ENCODE measurements at places on chromosomes 1 and 21.

DNA sequence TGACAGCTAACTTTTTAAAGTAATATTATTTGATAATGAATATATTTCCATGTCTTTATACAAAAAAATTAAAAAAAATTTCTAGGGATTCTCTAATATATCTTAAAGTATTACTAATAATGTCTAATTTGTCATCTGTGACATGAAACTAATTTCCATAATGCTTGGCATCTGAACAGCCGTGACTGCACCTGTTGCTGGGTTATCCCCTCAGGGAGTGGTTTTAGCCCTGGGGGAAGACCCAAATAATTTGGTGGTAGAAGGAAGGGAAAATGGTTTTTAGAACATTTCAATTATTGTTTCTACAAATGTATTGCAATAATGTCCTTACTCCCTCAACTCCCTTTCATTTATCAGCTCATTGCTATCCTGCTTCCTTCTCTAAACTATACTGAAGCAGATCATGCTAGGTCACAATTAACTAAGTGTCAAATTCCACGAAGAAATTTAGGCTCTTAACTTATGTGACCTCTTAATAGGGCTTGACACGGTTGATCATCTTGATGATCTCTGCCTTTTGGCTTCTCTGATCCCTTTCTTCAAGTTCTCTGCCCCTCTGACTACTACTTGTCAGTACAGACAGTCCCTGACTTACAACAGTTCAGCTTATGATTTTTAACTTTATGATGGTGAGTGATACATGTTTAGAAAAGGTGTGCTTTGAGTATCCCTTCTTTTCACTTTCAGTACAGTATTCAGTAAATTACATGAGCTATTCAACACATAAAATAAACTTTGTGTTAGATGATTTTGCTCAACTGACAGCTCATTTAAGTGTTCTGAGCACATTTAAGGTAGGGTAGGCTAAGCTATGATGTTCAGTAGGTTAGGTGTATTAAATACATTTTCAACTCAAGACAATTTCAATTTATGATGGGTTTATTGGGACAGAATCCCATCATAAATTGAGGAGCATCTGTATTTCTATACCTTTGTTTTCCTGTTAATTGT lies 26.4 kb upstream of the DPH5 start:
- DNase-seq: no peak

DNA sequence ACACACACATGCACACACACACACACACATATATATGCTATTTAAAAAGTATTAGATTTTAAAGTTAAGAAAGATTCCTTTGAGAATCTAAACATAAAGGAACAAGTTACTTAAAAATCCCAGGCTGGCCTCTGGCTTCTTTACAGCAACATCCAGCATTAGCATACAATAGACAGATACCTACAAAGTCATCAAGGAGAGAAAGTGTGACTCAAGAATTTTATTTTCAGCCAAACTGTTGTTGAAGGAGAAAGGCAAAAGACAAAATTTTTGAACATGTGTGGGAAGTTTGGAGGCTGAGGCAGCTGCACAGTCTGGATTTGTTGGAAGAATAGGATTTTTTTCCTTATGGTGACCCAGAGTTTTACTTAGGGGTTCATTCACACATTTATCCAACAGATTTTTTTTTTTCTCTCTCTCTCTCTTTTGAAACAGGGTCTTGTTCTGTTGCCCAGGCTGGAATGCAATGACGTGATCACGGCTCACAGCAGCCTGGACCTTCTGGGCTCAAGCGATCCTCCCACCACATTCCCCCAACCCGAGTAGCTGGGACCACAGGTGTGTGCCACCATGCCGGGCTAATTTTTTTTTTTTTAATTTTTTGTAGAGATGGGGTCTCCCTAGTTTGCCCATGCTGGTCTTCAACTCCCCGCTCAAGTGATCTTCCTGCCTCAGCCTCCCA lies 24.0 kb upstream of the SPOCD1 start:
- DNase-seq: no peak

DNA sequence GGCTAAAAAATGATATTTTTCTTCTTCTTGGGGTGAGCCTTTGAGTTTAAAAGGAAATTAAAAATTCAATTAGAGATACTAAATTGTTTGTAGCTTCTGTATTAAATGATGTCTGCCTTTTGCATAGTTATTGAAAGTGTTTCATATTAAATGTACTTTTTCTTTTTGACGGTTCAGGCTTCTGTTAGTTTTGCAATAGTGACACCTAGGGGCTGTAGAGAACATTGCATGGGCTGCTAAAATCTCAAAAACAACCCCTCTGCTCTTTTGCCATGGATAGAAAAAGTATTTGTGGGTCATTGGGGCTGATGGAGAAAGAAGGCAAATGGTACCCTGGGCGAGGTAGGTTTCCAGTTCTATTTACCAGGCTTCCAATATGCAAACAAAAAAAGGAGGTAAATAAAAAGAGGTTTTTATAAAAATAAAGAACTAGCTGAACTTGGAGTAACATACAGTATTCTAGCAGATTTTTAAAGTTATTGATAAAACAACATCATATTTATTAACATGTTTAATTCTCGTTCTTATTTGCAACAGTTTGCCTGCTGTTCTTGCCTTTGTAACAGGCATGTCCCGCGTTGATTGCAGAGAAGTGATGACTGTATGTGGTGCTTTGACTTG lies 115.4 kb upstream of the HOOK1 start:
- DNase-seq: no peak

DNA sequence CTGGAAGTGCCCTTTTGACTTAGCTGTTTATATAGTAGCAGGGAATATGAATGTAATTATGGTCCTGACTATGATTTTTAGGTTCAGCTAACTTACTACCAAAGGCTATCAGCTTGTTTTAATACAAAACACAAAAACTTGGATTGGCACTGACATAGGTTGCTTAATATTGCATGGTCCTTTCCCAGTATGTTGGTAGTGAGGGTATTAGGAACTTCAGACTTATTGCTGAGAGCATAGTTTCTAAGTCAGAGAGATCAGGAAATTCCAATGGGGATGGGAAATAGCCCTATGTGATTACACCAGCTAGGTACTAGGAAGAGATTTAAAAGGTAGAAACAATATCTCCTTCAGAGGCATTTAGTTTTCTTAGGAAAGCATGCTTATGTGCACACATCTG lies 7.7 kb downstream of the ARID1A start:
- no peak for DNase-seq

DNA sequence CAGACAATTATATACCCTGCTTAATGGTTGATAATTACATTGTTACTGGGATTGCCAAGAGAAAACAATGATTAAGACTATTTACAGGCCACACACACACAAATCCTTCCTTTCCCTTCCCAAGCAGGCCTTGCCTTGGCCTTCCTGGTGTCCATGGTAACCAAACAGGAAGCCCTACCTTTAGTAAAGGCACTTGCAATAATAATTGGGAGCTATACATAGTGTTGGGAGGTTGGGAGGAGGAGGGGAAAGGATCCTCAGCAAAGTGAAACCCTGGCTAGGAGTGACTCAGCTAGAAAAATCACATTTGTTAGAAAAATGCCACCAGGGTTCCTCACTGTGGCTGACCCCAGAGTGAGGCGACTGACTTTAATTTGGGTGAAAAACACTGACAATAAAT lies 122.3 kb upstream of the ADAR start:
- peak; percentile 60 for DNase-seq

GRCh38 chr1:160208557-160209320 lies 3.6 kb downstream of the PEA15 start:
- no peak for DNase-seq

DNA sequence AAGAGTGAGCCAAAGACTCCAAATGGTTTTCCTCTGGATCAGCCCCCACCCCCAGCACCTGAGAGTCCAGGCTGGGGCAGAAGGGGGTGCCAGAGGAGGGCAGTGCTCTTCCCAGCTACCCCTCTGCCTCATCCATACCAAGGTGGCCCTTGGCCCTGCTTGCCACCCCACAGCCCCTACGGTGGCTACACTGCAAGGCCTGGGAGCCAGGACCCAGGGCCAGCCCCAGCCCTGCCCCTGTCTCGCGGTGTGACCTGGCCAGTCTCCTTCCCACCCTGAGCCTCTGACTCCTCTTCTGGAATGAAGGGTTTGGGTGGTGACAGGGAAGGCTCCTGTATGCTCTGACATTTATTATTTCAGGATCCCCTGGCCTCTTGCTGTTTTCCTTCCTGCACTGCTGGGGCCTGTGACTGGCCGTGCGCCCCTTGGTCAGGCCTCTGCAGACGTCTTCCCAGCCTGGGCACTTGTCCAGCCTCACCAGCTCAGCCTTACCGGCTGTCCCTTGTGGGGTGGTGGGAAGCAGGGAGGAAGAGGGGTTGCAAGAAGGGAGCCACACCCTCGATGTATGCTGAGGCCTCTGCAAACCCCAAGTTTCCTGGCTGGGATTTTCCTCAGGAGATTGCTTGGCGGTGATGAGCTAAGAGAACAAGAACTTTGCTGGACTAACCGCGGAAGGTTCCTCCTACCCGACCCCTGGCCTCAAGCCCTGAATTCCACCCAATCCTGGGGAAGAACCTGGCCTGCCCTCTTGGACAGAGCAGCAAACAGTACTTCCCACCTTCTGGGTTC lies 13.5 kb downstream of the ASAP3 start:
- no peak for DNase-seq

- no peak for DNase-seq
These were observed 649.7 kb upstream of the NEGR1 start for GRCh38 chr1:72932025-72932424.

GRCh38 chr1:86435327-86435726 lies 11.4 kb downstream of the CLCA2 start:
- no peak for DNase-seq

- DNase-seq: no peak
These were observed 199.3 kb upstream of the TMEM51 start for GRCh38 chr1:14954210-14954609.

- DNase-seq: no peak
These were observed 8.7 kb upstream of the KCNK1 start for GRCh38 chr1:233605205-233605604.

DNA sequence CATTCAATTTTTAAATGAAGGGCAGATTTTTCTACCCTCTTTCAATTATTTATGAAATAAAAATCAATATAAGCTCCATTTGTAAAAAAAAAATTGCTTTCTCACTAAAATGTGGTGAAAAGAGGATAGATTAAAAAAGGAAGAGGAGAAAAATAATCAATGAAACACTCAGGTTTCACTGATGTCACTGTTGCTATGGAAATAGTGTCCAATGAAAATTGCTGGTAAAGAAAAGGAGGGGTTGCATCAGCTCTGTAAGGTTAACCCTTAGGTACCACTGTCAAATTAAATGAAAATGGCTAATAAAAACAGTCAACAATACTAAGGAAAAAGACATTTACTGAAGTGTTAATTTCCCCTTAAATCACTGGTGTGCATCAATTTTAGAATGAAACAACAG lies 91.6 kb upstream of the TTC39A start:
- no peak for DNase-seq

GRCh38 chr1:37647281-37647680 lies 12.6 kb upstream of the RSPO1 start:
- DNase-seq: no peak

GRCh38 chr1:83791821-83792437 lies 207.0 kb downstream of the TTLL7 start:
- DNase-seq: no peak

DNA sequence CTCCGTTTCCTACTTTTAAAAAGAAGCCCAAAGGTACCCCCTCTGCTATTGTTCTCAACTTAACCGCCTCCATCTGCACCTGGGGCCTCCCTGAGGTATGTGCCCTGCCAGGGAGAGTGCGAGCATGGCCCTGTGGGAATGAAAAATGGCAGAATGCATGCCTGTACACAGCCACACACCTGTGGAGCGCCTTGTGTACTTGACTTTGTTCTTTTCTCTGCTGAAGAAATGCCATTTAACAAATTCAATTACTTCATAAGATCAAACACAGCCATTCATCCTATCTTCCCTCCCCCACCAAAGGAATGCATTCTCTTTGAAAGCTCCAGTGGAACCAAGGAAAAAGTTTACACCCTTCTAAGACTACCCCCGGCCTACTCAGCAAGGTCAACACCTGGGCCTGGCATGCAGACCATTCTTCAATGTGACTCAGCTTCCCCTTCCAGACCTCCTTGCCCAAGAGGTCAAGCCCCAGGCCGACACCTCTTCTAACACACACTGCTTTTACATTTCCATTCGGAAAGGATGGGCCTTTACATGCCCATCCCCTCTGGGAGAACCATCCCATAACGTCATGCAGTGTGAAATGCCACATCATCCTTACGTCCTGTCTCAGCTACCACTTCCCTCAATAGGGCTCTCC lies 123.7 kb downstream of the SMYD2 start:
- DNase-seq: no peak

GRCh38 chr21:16389643-16390042 lies 659.9 kb downstream of the USP25 start:
- DNase-seq: no peak

DNA sequence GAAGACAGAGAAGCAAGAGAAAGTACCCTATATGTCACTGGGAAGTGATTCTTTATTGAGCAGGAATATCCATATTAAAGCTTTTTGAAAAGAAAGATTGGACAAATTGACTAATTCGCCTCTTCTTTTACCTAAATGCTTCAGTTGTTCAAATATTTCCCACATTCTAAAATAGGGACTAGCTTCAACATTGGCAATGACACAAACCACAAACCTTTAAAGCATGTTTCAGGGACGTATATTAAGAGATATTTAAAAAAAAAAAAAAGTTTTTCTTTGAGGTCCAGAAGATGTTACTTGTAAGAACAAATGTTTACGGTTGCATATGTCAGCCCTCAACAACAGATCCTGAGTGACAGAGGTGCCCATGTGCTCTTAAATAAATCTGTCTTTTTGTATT lies 235.0 kb upstream of the NFIA start:
- no peak for DNase-seq

- no peak for DNase-seq
These were observed 20.0 kb upstream of the FCER1A start for GRCh38 chr1:159282118-159282517.

GRCh38 chr1:229266274-229266673 lies 4.6 kb upstream of the RAB4A start:
- DNase-seq: no peak

- DNase-seq: peak; percentile 80
These were observed at the start of gene APOBEC4 for GRCh38 chr1:183652547-183653461. APOBEC4 (minus strand) TSS chr1:183653316; CDS start chr1:183648781, 4,535 bp downstream.

GRCh38 chr1:185279571-185279970 lies 37.5 kb downstream of the IVNS1ABP start:
- DNase-seq: no peak

GRCh38 chr1:229839800-229840199 lies 213.8 kb downstream of the URB2 start:
- DNase-seq: no peak

DNA sequence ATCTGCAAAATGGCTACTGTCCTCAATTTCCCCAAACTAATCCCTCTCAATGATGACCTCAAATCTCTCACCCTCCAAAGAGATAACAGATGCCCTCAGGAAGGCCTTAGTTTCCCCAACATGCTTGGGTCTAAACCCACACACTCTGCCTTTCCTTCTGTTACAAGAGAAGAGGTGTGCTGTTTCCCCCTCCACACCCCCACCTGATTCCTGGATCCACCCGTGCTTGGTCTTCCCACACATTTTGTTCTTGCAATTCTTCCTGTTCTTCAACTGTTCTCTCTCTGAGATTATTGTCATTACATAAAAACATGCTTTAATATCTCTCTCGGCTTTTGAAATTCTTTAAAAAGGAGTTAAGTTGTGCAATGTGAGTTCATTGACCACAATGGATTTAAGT lies 5.7 kb upstream of the CBR3 start:
- DNase-seq: no peak

Data from NCI-H2081 treated with DMSO at 0.1 percent for 48 hours (cell line).